Stimulated activated CD8-positive, alpha-beta memory T cell treated with anti-CD3 and anti-CD28 coated beads, Interleukin-4, amount 100 ng/mL, for 24 hours (primary cell): ENCODE measurements at places on chromosomes 13 and 19.
A peak's percentile ranks its signal among the peaks of the same experiment; 100 is the strongest.

- DNase-seq: no peak
These were observed 12.5 kb downstream of the ZNF787 start for GRCh38 chr19:56108447-56109195.

GRCh38 chr19:16342002-16342715 is 17.5 kb downstream of the KLF2 start:
- no peak for DNase-seq

- no peak for DNase-seq
These were observed 105.1 kb downstream of the NUFIP1 start for GRCh38 chr13:44884076-44884729.

DNA sequence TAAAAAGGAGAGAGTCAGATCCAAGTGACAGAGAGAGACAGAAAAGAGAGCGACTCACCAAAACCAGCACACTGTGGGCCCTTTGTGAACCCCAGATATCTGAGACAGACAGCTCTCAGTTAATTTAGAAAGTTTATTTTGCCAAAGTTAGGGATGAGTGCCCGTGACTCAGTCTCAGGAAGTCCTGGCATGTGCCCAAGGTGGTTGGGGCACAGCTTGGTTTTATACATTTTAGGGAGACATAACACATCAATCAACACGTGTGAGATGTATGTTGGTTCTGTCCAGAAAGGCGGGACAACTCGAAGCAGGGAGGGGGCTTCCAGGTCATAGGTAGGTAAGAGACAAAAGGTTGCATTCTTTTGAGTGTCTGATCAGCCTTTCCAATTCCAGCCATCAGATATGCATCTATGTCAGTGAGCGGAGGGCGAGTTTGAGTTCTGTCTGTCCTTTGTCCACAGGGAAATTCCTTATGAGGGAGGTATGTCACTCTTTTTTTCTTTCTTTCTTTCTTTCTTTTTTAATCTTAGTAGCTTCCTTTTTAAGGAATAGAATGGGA is 37.2 kb upstream of the ATP11A start:
- no peak for DNase-seq

DNA sequence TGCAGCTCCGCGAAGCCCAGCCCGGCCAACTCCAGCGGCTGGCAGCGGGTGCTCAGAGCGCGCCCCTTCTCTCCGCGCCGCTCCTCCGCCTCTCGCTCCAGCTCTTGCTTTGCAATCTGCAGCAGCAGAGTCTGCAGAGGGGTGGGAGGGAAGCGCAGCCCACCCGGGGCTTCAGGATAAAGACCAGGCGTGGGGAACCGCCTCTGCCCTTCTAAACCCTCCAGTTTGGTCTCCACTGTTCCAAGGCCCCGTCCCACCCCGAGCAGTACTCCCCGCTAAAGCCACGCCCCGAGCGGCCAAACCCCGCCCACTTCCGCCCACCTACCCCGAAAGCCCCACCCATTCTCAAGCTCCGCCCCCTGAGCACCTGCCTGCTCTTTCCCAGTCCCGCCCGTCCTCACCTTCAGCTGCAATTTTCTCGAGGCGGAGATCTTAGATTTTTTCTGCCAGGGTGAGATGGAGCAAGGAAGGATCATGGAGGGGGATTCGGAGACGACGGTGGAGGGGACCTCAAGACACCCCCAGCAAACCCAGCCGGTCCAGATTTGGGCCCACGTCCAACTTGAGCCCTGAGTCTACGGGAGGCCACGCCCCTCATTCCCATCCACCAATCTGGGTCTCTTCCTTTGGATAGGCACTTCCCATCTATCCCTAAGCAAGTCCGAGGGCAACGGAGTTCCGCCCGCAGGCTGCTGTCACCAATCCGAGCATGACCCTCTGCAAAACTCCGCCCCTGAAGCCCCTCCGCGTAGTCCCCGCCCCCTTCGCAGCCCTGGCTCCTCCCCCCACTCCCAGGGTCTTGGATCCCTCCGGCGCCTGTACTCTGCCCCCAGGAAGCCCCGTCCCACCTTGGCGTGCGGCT is 1.1 kb downstream of the TNNI3 start:
- no peak for DNase-seq

- no peak for DNase-seq
These were observed 14.9 kb downstream of the VAV1 start for GRCh38 chr19:6787393-6787792.

GRCh38 chr19:3554254-3555083 is 2.9 kb downstream of the MFSD12 start:
- no peak for DNase-seq

DNA sequence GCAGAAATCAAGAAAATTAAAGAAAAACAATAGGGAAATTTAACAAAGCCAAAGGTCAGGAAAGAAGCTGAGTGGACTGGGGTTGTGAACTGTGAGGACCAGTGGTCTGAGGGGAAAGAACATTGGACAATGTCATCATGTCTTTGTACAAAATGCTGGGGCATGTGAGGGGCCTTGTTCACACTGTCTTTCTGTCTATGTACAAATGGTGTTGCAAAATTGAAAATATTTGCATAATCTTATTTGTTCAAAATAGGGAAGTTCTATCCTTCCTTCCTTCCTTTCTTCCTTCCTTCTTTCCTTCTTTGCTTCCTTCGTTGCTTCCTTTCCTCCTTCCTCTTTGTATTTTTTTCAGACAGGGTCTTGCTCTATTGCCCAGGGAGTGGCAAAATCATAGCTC is 79.2 kb upstream of the SCEL start:
- no peak for DNase-seq

- DNase-seq: no peak
These were observed 2.7 kb upstream of the KLK2 start for GRCh38 chr19:50870417-50871089.

- DNase-seq: no peak
These were observed 162.2 kb downstream of the KDM4B start for GRCh38 chr19:5131031-5131505.

DNA sequence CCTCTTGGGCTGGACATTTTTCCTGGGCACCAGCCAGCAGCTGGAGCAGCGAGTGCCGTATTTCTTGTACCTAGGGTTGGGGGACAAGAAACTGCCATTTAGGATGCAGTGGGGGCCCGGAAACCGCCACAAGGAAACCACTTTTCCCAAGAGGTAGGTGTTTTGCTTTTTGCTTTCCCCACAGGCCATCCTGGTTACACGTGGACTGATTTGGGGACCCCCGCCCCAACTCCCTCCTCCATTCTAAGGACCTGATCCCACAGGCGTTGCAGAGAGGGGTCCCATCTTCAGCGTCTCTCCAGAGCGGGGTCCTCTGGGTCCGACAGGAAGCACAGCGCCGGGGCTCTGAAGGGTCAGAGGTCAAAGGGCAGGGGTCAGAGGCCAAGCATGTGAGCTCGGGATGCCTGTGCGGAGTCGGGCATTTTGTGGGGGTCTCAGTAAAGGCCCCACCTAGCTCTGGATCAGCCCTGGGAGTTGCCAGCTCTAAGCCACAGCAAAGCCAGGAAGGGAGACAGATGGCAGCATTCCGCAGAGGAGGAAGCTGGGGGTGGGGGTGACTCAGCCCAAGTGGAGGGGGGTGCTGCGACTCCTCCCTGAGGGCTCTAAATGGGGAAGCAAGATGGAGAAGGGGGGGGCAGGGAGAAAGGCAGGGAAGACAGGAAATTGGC is 4.3 kb downstream of the ZGLP1 start:
- DNase-seq: no peak

DNA sequence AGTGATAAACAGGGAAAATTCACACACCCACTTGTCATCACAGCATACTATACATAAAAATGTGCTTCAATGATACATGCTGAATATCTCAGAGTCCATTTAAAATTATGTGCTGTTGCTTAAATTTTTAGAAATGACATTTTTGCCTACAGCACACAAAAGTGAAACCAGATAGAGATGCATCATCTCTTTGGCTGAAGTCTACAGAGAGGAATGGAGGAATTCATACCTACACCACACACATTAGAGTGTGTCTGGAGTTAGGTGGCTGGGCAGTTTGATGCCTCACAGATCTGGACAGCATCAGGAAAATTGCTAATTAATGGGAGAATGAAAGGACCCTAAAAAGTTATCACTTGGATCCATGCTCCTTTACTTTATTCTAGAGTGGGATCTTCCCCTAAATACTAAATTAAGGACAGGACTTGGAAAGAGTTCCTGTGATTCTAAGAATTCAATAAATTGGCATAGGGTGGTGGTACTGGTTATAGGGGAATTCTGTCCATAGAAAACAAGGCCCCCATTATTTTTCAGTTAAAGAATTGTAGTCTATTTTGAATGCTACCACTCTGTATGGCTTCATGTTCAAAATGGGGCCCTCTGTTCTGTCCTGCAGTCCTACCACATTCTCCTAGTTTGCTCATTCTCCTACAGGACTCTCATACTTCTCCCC is 41.3 kb downstream of the RCBTB2 start:
- no peak for DNase-seq

DNA sequence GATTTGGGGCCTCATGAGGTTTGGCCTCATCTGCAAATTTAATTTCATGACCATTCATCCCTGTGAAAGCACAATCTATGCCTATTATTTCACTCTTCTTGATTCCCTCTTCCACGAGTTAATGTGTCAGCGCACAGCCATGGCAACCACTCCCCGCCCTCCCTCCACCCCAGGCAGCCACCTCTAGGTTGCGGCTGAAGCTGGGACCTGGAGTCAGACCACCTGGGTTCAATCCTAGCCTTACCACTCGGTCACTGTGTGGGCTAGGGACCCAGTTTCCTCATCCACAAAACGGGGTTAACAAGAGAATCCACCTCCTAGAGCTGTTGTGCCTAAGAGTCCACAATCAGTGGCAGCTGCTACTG is 9.8 kb downstream of the CHST8 start:
- DNase-seq: no peak

- DNase-seq: no peak
These were observed 57.6 kb upstream of the URI1 start for GRCh38 chr19:29884466-29884865.

DNA sequence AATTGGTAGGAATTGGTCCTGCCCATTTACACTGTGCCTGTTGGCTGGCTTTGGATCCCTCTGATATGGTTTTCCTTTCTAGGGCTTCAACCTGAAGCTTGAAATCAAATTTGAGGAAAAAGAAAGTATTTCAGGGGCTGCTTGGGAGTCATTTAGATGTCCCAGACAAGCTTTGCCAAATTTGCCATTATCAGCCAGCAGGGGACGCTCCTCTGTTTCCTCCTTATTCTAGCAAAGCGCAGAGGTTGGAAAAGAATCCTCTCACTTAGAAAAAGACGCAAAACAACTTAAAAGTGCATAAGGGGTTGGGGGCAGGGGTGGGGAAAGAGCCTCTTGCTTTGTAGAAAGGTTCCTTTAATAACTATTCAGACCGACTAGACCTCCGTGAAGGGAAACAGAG is 1211.1 kb upstream of the PCDH20 start:
- DNase-seq: no peak

DNA sequence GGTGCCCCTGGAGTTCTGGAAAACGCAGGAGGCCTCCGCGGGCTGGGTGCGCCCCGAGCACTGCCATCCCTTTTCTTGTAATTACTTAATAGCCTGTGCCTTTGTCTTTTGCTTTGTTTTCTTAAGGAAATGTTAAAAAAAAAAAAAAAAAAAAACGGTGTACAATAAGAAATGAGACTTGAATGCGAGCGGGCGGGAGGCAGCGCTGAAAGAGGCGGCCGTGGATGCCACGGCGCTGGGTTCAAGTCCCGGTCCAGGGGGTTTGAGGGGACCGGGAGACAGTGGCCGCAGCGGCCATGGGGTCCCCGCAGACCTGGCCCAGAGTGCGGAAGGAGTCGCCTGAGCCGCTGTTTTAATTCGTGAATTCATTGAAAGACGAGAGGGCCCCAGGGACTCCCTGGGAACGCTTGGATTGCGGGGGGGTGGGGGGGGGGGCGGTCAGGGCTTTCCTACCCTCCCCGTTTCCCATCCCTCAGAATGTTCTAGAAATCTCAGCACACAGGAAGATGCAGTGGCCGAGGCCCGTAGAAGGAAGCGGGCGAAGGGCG is 349.2 kb upstream of the ARGLU1 start:
- no peak for DNase-seq

DNA sequence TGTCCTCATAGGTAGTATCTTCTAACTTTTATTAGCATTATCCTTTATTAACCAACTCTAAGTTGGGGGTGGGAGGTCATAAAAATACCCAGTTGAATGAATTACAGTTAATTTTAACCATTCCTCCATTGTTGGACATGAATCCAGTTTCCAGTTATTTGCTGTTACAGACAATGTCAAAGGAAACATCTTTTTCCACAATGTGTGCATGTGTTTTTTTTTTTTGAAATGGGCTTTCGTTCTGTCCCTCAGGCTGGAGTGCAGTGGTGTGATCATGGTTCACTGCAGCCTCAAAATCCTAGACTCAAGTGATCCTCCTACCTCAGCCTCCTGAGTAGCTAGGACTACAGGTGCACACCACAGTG is 32.0 kb downstream of the KLF5 start:
- DNase-seq: no peak

DNA sequence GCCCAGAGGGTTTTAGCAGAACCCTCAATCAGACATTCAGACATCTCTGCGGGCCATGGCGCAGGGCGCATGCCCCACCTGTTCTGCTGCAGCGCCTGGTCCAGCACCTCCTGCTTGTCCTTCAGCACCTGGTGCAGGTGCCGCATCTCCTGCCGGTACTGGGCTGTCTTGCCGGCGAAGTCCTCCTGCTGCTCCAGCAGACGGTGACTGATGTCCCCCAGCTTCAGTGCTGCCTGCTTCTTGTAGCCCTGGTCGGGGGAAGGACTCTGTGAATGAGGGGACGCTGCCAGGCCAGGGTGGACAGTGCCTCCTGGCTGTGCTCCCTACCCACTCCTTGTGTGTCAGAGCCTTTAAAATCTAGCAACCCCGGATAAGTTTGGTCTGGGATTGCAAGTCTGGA is 12.2 kb upstream of the SLC7A9 start:
- DNase-seq: no peak

- DNase-seq: no peak
These were observed 20.3 kb upstream of the GPR32 start for GRCh38 chr19:50750010-50750409.

GRCh38 chr13:65168026-65168425 is 2062.1 kb downstream of the PCDH9 start:
- DNase-seq: no peak

DNA sequence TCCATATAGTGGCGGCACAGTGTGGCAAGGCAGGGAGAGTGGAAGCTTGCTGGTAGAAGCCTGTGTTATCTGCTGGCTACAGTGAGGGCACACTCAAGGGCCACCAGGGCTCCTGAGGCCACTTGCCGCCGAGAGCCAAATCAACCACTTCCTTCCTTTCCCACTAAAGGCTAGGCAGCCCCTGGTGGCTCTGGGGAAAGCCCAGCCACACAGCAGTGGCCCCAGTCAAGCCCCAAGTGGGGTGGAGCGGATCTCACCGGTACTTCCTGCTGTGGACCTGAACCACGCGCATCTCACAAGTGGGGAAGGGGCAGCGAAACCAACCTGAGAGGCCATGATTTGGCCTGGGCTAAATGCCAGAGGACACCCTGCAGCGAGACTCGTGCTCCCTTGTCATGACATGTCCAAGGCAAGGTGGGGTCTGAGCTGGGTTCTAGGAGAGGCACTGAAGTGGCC is 21.9 kb upstream of the SLC35E1 start:
- DNase-seq: peak; percentile 29
